ENCODE measurements at places on chromosomes 16 and 17.

GRCh38 chr16:58789351-58789750 lies 55.2 kb upstream of the GOT2 start:
- no peak for DNase-seq

- no peak for DNase-seq
These were observed 28.1 kb downstream of the SCNN1B start for GRCh38 chr16:23330161-23330560.

DNA sequence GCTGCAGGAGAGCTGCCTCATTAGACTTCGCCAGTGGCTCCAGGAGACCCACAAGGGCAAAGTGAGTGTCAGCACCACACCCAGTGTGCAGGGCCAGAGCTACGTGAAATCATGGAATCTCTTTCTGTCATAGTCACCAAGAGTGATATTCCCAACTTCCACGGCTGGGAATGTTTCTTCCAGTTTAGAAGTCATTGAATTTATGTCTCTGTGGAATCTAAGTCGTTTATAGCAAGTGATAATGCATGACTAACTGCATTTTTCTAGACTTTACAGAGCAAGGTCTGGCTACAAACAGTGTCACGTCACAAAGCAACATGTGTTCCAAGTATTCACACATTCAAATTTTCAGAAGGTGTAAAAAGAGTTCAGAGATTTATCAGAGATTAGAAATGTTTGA lies 55.5 kb downstream of the SEC14L1 start:
- DNase-seq, result no peak

- DNase-seq, result no peak
These were observed 9.7 kb downstream of the GAA start for GRCh38 chr17:80110927-80111701.

GRCh38 chr17:32104158-32104557 lies 38.1 kb upstream of the RHOT1 start:
- DNase-seq, result no peak

- no peak for DNase-seq
These were observed 5.8 kb downstream of the TOM1L2 start for GRCh38 chr17:17966399-17966798.

DNA sequence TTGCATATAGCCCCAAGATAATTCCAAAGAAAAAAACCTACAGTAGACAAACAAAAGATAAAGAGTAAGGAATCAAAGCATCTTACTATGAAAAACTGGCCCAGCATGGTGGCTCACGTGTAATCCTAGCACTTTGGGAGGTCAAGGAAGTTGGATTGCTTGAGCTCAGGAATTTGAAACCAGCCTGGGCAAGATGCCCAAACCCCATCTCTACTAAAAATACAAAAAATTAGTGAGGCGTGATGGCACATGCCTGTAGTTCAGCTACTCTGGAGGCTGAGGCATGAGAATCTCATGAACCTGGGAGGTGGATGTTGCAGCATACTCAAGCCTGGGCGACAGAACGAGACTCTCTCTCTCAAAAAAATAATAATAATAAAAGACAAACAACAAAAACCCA lies 764.7 kb upstream of the KIF2B start:
- DNase-seq, result peak; percentile 80
